ENCODE measurements at places on chromosomes 13 and 19. TPM values are rescaled to one million over a fixed set of nuclear protein-coding genes. Genes with fewer than 3 reads are reported as not detected.

- no peak overlapping the region for H3K27ac ChIP-seq
- no peaks in the 10 kb centered on the region for H3K36me3 ChIP-seq
- no peak for DNase-seq
- H3K4me3 ChIP-seq, result no peak overlapping the region
- no peaks in the 10 kb centered on the region for H3K4me1 ChIP-seq
- H3K27me3 ChIP-seq, result no peaks in the 10 kb centered on the region
Measured at GRCh38 chr13:23671897-23672296, 101.7 kb downstream of the TNFRSF19 start.

- no peaks in the 10 kb centered on the region for H3K4me1 ChIP-seq
- no peaks in the 10 kb centered on the region for H3K36me3 ChIP-seq
- no peak within 1 kb of the TSS for H3K27ac ChIP-seq
- no peak within 1 kb of the TSS for H3K4me3 ChIP-seq
Measured at GRCh38 chr19:3880471-3881271, at the start of gene ATCAY. Gene ATCAY, plus strand, starts transcription at chr19:3880685. Its CDS starts 5,083 bp downstream, at chr19:3885768.

Gene XPO4
- total RNA-seq, result 19.3 TPM

DNA sequence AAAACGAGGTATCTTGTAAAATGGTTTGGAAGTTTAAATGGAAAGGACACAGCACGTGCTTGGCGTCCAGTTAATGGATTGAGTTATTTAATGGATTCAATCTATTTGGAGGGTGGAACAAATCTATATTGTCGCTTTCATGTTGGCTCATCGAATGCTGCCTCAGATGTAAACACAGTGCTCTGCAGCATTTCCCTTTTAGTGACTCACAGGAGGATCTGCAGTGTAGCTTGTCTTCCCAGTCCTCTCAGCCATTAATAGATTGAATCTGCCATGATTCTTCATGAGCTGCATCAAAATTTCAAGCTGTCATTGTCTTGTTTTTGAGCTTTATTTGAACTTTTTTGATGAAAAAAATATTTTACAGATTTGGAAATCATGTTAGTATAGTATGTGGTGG, 44.7 kb downstream of the DHRS12 start:
- no peak overlapping the region for H3K4me3 ChIP-seq
- no peak for DNase-seq
- peaks cover 4% of the 10 kb centered on the region for H3K4me1 ChIP-seq

DNA sequence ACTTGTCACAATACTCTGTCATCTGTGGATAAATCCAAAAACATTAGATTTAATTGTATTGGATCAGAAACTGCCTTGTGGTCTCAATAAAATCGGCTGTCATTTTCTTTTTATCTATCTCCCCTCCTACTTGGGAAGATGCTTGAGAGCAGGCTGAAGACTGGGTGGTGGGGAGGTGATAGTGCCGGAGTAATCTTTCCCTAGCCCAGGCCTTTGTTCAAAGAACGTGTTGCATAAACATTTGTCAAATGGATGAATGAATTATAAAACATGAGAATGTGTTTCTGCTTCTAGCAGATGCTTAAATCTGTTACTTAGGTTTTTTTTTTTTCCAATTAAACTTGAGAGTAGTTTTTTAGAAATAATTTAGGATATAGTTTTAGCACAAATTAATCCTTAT, 49.9 kb downstream of the DNAJC3 start:
- no peaks in the 10 kb centered on the region for H3K27me3 ChIP-seq
- H3K27ac ChIP-seq, result no peak overlapping the region
- DNase-seq, result no peak
- H3K4me3 ChIP-seq, result no peak overlapping the region

DNA sequence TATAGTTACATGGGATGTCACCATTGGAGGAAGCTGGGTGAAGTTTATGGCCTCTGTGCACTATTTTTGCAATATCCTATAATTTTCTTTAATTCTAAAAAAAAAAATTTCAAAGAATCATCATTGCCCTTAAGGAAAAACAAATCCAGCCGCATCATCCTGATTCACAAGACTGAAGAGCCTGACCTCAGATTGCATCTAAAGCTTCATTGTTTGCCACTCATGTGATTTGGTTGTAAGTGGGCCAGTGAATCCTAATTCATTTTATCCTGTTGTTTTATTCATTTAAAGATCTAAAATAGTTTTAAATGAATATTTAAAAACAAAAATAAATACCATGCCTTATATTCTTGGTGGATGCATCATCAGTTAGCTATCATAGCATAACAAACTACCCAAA, 504.5 kb downstream of the TBC1D4 start:
- no peaks in the 10 kb centered on the region for H3K36me3 ChIP-seq
- no peak overlapping the region for H3K27ac ChIP-seq
- H3K4me1 ChIP-seq, result no peaks in the 10 kb centered on the region
- no peak overlapping the region for H3K4me3 ChIP-seq
- H3K27me3 ChIP-seq, result no peaks in the 10 kb centered on the region
- DNase-seq, result no peak

GRCh38 chr19:48284896-48285295, 15.0 kb downstream of the ZNF114 start:
- H3K4me3 ChIP-seq, result no peak overlapping the region
- no peaks in the 10 kb centered on the region for H3K4me1 ChIP-seq
- H3K27ac ChIP-seq, result no peak overlapping the region
- H3K36me3 ChIP-seq, result no peaks in the 10 kb centered on the region
- DNase-seq, result no peak
- no peaks in the 10 kb centered on the region for H3K27me3 ChIP-seq

DNA sequence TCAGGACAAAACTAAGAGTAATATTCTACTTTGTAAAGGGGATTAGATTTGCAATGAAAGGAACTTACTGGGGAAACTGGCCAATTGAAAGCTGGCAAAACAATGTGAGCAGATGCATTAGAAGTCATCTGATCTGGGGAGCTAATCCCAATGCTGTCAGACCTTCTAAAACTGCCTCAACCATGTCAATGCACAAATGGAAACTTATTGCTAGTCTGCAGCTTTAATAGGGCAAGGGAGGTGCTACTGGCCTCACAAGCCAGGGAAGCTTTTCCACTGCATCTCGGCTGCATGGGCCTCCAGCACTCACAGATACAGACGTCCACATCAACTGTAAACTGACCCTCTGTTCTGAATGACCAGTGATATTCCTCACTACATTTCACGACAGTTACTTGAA, 154.2 kb downstream of the LHFPL6 start:
- no peak overlapping the region for H3K27ac ChIP-seq
- H3K4me3 ChIP-seq, result no peak overlapping the region
- DNase-seq, result no peak
- H3K4me1 ChIP-seq, result peaks cover 28% of the 10 kb centered on the region
- H3K36me3 ChIP-seq, result no peaks in the 10 kb centered on the region

GRCh38 chr19:6503407-6504201, 1.5 kb upstream of the TUBB4A start:
- H3K36me3 ChIP-seq, result no peaks in the 10 kb centered on the region
- peak overlapping the region; percentile 69 for H3K27ac ChIP-seq
- H3K27me3 ChIP-seq, result peaks cover 26% of the 10 kb centered on the region
- DNase-seq, result no peak
- H3K4me3 ChIP-seq, result no peak overlapping the region

Gene COX7A1
- total RNA-seq, result 6.3 TPM

GRCh38 chr13:43908156-43909126, 28.7 kb downstream of the LACC1 start:
- H3K27ac ChIP-seq, result no peak overlapping the region
- H3K4me3 ChIP-seq, result no peak overlapping the region
- H3K27me3 ChIP-seq, result no peaks in the 10 kb centered on the region

GRCh38 chr19:33299051-33299688, 3.2 kb downstream of the CEBPA start:
- peak overlapping the region; percentile 91 for H3K27ac ChIP-seq
- H3K4me3 ChIP-seq, result no peak overlapping the region
- no peak for DNase-seq
- peaks cover 29% of the 10 kb centered on the region for H3K4me1 ChIP-seq
- H3K27me3 ChIP-seq, result peaks cover 19% of the 10 kb centered on the region

DNA sequence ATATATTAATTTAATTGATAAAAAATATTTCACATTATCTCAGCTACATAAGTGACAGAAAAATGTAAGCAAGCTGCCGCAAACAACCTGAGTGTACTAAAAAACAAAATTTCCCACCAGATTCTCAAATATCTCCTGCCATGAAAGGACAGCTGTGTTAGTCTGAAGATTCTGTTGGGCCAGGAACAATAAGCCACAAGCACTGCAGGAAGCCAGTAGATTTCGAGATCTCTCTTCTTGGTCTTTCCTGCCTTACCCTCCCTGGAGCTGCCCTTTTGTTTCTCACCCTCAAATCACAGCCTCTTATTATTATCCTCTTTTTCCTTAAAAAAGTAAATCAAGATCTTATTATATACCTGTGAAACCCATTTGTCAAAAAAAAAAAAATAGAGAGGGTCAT, 165.6 kb downstream of the EFNB2 start:
- no peaks in the 10 kb centered on the region for H3K4me1 ChIP-seq
- H3K27ac ChIP-seq, result no peak overlapping the region
- no peaks in the 10 kb centered on the region for H3K36me3 ChIP-seq
- no peak for DNase-seq

GRCh38 chr13:109918179-109918711, 131.9 kb upstream of the IRS2 start:
- no peaks in the 10 kb centered on the region for H3K36me3 ChIP-seq
- no peaks in the 10 kb centered on the region for H3K4me1 ChIP-seq
- no peak overlapping the region for H3K4me3 ChIP-seq

DNA sequence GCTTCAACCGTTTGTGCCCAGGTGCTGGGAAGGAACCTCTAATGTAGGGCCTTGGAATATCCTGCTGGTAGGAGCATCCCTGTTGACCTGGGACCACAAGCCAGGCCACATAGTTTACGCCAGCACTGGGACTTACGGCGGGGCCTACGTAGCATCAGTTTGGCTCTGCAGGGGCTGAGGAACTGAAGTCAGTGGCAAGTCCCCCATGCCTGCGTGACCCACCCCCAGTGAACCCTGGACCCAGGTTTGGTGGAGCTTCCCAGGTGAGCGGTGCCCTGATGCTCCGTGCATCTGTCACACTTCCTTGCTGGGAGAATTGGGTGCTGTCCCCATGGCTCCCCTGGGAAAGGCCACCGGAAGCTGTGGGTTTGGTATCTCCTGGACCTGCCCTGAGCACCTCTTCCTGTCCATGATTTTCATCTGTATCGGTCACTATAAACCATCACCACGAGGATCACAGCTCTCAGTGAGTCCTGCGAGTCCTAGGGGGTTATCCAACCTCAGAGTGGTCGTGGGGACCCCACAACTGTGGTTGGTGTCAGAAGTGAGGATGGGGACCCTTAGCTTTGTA, 9.9 kb downstream of the SIGLEC11 start:
- no peak overlapping the region for H3K4me3 ChIP-seq
- DNase-seq, result peak; percentile 54
- peaks cover 58% of the 10 kb centered on the region for H3K4me1 ChIP-seq
- H3K27ac ChIP-seq, result peak overlapping the region; percentile 76
- H3K27me3 ChIP-seq, result no peaks in the 10 kb centered on the region
- H3K36me3 ChIP-seq, result no peaks in the 10 kb centered on the region

GRCh38 chr19:29842471-29843179, 30.8 kb downstream of the CCNE1 start:
- no peak overlapping the region for H3K27ac ChIP-seq
- H3K27me3 ChIP-seq, result no peaks in the 10 kb centered on the region
- H3K4me1 ChIP-seq, result peaks cover 33% of the 10 kb centered on the region
- no peak for DNase-seq
- H3K4me3 ChIP-seq, result no peak overlapping the region
- no peaks in the 10 kb centered on the region for H3K36me3 ChIP-seq

Gene PRR36
- not detected for total RNA-seq

Gene SMAD9
- 2.9 TPM for total RNA-seq

Gene MISP
- total RNA-seq, result not detected

- H3K4me1 ChIP-seq, result peaks cover 36% of the 10 kb centered on the region
- H3K27ac ChIP-seq, result no peak overlapping the region
- H3K27me3 ChIP-seq, result no peaks in the 10 kb centered on the region
- peak; percentile 77 for DNase-seq
Measured at GRCh38 chr19:19637523-19638251, 5.8 kb downstream of the GMIP start.

- no peaks in the 10 kb centered on the region for H3K4me1 ChIP-seq
Measured at GRCh38 chr13:59950266-59950665, 213.5 kb downstream of the DIAPH3 start.

DNA sequence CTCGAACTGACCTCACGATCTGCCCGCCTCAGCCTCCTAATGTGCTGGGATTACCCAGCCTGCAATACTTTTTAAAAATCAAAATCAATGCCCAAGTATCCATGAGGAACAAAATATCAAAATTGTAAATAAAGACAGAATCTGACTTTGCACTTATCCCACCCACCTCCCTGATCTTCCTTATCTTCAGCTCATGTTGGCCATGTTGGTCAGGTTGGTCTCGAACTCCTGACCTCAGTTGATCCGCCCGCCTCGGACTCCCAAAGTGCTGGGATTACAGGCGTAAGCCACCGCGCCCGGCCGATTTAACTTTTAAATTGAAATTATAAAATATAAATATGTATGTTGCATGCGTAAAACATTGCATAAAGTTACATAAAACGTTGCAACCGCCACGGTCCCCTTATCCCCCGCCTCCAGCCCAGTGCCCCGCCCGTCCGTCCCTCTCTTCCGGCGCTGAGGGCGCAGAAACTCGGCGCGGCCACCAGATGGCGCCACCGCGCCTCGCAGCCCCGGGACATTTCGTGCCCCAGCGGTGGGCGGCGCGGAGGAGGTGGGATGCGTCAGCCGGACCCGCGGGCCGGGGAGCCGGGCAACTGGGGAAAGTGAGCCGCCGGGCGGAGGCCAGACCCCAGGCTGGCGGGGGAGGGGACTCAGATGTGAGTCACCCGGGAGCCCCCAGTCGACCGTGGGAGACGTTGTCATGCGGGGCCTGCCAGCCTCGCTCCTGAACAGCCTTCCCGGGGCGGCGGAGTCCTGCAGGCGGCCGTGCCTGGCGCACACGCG, 1.5 kb upstream of the GADD45B start:
- peak overlapping the region; percentile 90 for H3K4me3 ChIP-seq
- peak; percentile 97 for DNase-seq
- no peaks in the 10 kb centered on the region for H3K27me3 ChIP-seq
- H3K4me1 ChIP-seq, result peaks cover 13% of the 10 kb centered on the region
- peaks cover 12% of the 10 kb centered on the region for H3K36me3 ChIP-seq
- H3K27ac ChIP-seq, result peak overlapping the region; percentile 95

Gene ZNF439
- total RNA-seq, result 15.9 TPM

GRCh38 chr13:76148926-76149325, 512.8 kb downstream of the LMO7 start:
- H3K4me3 ChIP-seq, result no peak overlapping the region
- H3K27me3 ChIP-seq, result no peaks in the 10 kb centered on the region
- DNase-seq, result no peak
- H3K27ac ChIP-seq, result no peak overlapping the region

GRCh38 chr13:109233293-109233692, 553.1 kb downstream of the IRS2 start:
- no peaks in the 10 kb centered on the region for H3K27me3 ChIP-seq
- H3K27ac ChIP-seq, result no peak overlapping the region
- H3K4me1 ChIP-seq, result no peaks in the 10 kb centered on the region
- H3K36me3 ChIP-seq, result no peaks in the 10 kb centered on the region
- no peak overlapping the region for H3K4me3 ChIP-seq
- no peak for DNase-seq

Gene CCNA1
- total RNA-seq, result 0.77 TPM

DNA sequence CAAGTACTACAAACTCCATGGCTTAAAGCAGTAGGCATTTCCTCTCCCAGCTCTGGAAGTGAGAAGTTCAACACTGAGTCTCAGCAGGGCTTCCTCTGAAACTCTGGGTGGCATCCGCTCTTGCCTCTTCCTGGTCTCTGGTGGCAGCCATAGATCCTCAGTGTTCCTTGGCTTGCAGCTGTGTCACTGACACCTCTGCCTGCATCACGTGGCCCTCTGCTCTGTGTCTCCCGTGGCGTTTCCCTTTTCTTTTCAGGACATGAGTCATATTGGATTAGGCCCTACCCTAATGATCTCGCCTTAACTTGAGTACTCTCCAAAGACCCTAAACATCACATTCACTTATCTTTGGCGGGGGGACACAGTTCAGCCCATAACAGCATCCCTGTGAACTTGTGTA, 466.7 kb downstream of the MYO16 start:
- no peaks in the 10 kb centered on the region for H3K36me3 ChIP-seq
- H3K27me3 ChIP-seq, result no peaks in the 10 kb centered on the region
- DNase-seq, result no peak
- H3K4me3 ChIP-seq, result no peak overlapping the region
